DMS79 treated with DMSO at 0.1 percent for 48 hours (cell line): ENCODE measurements at places on chromosomes 6 and 20.
A peak's percentile ranks its signal among the peaks of the same experiment; 100 is the strongest.

DNA sequence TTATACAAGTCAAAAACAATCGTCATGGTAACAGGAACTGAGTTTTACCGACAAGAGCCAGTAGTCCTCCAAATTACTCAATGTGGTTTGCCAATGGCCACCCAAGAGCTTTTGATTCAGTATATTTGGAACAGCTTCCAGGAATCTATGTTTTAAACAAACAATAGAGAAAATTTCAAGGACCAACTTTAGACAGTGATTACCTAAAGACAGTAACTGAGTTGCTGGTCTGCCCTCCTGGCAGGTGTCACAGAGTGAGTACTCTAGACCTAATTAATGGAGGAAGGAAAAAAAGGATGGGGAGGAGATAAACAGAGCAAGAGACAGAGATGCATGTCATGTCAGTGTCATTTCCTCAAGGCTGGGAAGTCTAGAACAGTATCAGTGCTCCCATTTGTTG, 361.3 kb upstream of the BTBD3 start:
- DNase-seq = peak; percentile 10

DNA sequence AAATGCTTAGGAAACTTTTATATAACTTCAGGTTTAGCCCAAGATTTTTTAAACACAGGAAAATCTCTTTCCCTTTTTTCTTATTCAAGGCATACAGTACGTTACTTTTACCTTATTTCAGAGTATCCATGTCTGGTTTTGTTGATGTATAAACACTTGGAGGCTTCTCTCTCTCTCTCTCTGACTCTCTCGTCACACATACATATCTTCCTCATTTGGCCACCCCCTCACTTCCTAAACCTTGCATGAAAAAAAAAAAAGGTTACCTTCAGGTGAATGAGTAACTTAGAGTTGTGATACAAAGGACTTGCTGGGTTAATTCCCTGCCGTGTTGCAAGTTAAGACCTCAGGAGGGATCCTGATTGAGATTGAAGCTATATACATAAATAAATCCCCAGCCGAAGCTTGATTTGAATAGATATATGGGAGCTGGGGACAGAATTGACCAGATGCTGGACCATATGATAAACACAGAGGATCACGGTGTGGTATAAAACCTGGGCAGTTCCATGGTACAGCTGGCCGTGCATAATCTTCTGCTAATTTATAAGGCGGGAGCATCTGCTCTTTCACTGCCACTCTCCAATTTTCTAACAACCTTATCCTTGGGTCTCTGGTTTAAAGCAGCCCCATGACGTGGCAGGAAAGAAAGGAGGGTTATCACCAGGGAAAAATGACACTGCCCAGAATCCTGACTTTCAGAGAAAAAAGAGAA, 55.1 kb upstream of the IL20RA start:
- DNase-seq = no peak

DNA sequence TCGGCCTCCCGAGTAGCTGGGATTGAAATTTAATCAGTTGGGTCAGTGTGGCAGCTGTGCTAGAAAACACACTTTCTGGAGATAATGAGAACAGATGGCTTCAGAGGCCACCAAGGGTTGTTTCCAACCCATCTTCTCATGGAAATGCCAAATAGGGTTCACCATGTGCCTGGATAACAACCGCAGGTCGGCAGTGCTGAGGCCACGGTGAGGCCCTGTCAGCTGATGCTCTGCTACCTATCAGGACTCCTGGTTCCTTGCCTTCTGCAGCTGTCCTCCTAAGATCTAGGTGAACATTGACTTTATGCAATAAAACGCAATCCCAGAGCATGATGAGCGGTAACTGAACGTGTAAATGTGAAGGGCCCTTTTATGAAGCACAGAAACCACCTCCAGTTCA, 139.3 kb upstream of the SNX9 start:
- DNase-seq = no peak

GRCh38 chr6:148423601-148424270, 81.1 kb downstream of the SASH1 start:
- DNase-seq = no peak

GRCh38 chr20:24531631-24532419, 62.4 kb downstream of the SYNDIG1 start:
- no peak for DNase-seq

DNA sequence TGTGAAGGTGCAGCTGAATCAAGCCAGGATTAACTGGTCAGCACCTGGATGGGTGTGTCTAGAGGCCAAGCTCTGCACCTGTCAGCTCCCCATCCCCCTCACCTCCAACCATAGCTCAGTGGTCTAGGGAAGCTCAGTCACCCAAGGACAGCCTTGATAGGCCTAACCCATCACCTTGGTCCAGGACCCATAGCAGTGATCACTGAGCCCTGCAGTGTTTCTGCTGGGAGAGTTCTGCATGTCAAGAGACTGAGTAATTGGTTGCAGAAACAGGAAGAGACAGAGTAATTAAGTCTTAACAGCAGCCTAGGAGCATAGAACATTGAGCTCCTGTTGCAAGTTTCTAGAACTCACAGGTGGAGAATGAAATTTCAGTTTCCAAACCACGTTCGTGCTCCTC, 18.7 kb upstream of the RALGAPB start:
- no peak for DNase-seq
